Cerebellar cortex (tissue), 1 donor: ENCODE measurements at places on chromosomes 3 and 15.

DNA sequence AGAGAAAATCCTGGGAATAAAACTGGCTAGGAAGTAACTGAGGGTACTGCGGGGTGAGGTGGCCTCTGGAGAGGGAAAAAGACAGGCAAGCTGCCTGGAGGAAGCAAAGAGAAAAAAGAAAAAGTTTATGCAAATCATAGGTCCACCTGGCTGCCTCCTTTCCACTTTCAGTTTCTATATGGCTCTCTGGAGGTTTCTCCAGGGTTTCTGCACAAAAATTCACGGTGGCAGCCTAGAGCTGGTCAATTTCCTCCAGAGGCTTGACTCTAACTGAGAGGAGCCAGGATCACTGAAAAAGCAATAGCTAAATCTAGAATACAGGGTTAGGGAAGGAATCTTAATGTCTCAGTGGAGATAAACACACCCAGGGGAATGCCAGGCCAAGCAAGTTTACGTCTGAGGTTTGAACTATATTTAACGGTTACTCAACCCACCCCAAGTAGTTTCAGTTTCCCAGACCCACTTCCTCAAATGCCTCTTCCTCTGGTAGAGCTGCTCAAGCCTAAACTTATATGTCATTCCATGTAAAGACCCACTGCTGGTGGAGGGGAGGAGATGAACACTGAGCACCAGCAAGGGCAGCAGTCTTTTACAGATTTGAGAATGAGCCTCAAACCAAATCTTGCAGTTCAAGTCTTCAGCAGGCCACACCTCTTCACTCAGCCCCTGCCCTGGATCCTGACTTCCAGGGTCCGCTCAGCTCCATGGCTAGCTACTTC, 5.7 kb downstream of the LYSMD2 start:
- DNase-seq: no peak

DNA sequence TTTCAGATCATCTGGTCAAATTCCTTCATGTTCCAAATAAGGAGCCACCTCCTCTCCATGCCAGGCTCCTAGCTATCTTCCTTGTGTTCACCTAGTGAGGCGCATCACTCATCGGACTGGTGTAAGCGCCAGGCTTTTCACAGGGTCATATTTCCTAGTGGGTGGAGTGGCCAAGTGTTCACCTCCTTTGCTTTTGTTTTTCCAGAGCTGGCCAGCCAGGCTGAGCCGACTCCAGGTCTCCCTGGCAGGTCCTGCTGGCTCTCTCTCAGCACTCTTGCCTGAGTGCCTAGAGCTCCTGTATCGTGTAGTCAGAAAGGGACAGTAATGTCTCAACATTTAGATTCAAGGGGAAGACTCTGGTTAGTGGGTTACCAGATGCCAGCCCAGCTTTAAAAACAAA, 31.0 kb downstream of the HEG1 start:
- no peak for DNase-seq

DNA sequence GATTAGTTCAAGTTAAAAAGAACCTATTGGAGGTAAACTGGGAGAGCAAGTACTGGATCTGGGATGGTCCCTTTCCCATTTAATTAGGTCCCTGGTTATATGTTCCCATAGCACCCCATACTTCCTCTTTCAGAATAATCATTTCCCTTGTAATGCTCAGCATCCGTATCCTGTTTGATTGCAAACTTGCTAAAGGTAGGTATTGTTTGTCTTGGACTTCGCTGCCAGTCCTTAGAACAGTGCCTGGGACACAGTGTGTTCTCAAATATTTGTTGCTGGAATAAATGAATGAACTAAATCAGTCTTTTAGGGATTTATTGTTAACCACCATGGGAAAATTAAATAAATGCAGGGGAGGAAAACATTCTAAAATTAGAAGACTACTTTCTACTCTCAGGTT, 299.8 kb downstream of the GRM7 start:
- no peak for DNase-seq

DNA sequence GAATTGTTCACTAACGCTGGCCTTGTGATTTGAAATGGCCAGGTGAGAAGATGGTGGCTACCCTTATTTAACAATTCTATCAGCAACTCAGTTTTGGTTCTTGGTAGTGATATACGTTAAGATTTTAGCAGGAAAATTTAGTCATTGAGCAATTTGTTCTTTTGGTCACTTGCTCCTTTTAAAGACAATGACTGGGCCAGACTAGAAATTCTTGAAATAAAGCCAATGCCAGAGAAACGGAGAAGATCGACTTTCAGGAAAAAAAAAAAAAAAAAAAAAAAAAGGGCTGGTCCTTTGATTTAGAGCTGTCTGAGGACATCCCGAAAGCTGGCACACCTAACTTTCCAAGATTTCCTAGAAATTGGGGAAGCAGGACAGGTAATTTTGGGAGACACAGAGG, 178.5 kb downstream of the FNDC3B start:
- DNase-seq: no peak

DNA sequence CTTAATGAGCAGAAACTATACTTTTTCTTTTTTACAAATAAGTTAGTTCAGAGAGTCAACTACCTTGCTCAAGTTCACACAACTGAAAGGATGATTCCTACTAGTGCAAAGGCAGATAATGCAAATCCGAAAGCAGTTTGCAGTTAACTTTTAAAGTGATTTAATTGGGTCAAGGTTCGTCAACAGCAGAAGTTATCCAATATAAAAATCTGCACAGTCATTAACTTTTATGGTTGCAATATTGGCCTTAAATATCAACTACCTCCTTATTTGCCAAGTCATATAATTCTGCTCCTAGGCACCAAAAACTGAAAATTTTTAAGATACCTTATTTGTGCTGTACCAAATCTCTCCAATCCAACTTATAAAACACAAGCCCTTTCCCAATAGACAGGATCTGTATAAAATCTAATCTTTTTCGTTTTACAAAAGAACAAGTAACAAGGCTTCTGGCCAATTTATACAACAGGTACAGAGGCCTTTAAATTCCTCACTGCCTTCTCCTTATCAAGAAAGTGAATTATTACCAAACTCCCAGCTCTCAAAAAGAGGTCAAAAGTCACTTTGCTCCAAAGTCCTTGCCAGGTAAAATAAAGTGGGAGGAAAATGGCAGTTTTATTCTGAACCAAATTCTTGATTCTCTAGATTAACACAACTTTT, 416.6 kb upstream of the NECTIN3 start:
- DNase-seq: no peak

GRCh38 chr3:20060974-20061685, 20.9 kb downstream of the KAT2B start:
- DNase-seq: no peak

GRCh38 chr15:61064651-61065050, 164.5 kb downstream of the RORA start:
- DNase-seq: no peak

GRCh38 chr3:196524527-196524926, 9.4 kb upstream of the SMCO1 start:
- DNase-seq: peak; percentile 38

DNA sequence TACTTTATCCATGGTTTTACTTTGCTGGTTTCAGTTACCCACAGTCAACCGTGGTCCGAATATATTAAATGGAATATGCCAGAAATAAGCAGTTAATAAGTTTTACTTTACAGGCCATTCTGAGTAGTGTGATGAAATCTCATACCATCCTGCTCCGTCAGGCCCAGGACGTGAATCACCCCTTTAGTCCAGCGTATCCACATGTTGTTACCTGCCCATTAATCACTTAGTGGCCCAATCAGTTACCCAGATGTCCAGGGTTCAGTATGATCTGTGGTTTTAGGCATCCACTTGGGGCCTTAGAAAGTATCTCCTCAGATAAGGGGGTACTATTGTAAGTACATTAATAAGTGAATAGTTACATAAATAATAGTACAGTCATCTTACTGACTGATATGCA, 88.0 kb downstream of the TTBK2 start:
- DNase-seq: no peak

GRCh38 chr3:82392203-82392775, 630.8 kb upstream of the GBE1 start:
- DNase-seq: no peak

- peak; percentile 28 for DNase-seq
Observed at GRCh38 chr3:51311055-51311454, 74.0 kb upstream of the MANF start.

GRCh38 chr3:58254144-58254543, 16.6 kb downstream of the ABHD6 start:
- no peak for DNase-seq

- DNase-seq: peak; percentile 41
Observed at GRCh38 chr15:40088929-40089755, 19.5 kb downstream of the BMF start.

GRCh38 chr15:68205954-68206539, 915 bp upstream of the CALML4 start:
- DNase-seq: no peak

- peak; percentile 64 for DNase-seq
Observed at GRCh38 chr3:45272828-45273470, 46.9 kb upstream of the TMEM158 start.

DNA sequence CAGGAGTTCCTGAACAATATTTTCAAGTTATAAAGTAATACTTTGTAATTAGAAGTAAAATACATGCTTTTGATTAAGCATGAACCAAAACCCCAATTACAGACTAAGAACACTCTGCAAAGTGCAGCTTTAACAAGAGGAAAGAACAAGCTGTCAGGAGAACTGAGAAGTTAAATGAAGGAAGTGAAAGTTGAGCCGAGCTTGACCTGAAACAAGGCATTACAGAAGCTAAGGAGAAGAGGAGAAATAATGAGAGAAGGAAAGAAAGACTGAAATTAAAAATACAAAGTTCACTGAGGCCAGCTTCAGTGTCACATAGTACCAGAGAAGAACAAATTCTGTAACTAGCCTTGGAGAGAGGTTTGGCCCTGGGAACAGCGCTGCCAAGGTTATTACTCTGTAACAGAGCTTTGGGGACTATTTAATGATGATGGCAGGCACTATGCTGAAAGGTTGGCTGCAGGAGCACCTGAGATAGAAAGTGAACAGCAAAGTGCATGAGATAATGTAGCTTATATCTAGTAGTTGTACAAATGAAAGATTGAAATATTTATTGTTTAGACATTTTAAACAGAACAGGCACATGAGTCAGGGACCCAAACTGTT, 241.9 kb upstream of the PEX5L start:
- no peak for DNase-seq

GRCh38 chr15:48794697-48795134, 16.2 kb downstream of the CEP152 start:
- DNase-seq: no peak

GRCh38 chr3:114122027-114122709, 56.7 kb downstream of the DRD3 start:
- DNase-seq: no peak

DNA sequence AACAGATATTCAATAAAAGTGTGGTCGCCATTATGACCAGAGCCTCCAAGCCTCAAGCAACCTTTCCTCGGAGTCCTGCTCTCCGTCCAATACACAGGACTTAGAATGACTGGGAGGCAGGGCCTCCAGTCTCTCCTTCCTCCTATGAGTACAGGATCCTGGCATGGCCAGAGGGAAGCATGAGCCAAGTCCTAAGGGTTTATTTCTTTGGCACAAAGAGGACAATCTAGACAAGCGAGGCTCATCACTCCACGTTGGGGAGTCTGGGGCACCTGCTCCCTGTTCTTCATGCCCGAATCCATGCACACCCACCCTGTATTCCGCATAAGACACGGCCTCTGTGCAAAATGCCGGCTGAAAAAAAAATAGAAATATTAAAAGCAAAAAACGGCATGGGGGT, 6.8 kb downstream of the PRRT3 start:
- peak; percentile 54 for DNase-seq

- DNase-seq: peak; percentile 56
Observed at GRCh38 chr3:50138266-50139200, 16.6 kb upstream of the SEMA3F start.

GRCh38 chr15:101210058-101210457, 41.8 kb downstream of the CHSY1 start:
- no peak for DNase-seq

DNA sequence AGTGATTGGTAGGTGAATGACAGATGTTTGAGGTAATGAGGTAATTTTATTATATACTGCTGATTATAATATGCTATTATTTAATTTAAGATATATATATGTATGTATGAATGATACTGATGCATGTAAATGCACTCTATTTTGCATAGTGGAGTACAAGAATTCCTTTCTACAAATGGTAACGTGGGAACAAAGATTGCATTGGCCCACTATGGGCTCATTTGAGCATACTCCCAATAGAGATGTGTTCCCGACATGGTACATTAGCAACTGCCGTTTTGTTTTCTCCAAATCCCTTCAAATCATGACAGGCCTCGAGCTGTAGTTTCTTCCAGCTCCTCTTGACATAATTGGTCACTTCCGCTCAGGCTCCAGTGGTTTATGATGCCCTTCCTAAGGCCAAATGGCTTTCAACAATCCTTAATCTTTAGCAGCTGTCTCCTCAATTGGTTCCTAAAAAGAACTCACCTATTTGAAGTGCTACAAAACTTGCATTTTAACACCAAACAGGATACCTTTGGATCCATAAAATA, 266.1 kb downstream of the ADAMTSL3 start:
- no peak for DNase-seq

DNA sequence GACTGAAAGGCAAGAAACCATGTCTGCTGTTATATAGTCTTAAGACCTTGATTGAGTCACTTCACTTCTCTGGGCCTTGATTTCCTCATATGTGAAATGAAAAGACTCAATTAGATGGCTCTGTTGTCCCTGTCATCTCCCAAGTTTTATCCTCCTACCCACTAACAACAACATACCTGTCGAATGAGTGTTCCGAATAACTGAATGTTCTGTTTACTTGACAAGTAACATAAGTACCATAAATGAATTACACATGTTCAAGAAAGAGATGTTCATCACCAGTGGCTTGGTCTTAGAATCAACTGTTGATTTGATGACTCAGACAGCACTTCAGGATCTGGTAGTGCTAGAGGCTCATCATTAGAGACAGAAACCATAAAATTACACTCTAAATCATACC, 311.7 kb downstream of the VPS13C start:
- no peak for DNase-seq

- DNase-seq: no peak
Observed at GRCh38 chr3:123758081-123758564, 126.0 kb downstream of the MYLK start.

DNA sequence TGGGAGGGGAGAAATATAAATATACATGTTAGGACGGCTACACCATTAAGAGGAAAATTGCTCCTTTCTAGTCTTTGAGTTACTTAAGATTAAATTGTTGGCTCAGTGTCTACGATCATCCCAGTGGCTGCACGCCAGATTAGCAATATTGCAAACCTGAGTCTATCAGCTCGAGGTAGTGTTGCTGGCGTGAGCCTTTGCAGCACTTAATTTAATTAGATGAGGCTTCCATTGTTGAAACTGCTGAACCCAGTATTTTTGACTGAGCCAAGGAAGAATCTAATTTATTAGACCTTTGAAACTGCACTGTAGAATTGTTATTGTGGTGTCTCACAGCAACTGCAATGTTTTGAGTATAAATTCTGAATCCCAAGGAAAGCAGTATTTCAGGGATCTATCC, 782.4 kb upstream of the ROBO1 start:
- DNase-seq: no peak

- DNase-seq: no peak
Observed at GRCh38 chr3:94441494-94441847, 378.6 kb downstream of the NSUN3 start.

DNA sequence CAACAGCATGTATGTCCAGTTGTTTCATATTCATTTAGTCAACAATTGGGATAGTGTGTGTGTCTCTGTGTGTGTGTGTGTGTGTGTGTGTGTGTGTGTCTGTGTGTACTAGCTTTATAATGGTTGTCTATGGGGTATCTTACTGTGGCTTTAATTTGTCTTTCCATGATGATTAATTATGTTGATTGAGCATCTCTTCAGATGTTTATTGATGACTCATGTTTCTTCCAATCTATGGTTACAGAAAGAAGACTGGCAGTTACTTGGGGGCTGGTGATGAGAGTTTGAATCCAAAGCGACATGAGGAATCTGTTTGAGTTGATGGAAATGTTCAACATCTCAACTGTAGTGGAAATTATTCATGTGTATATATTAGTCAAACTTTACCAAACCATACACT, 440.1 kb downstream of the ZNF385D start:
- DNase-seq: no peak
